ENCODE measurements at places on chromosomes 3 and 15.
A peak's percentile ranks its signal among the peaks of the same experiment; 100 is the strongest.

- peak within 1 kb of the TSS; percentile 97 for H3K27ac ChIP-seq
- H3K4me1 ChIP-seq, result peaks cover 25% of the 10 kb centered on the region
- peaks cover 9% of the 10 kb centered on the region for H3K36me3 ChIP-seq
- H3K27me3 ChIP-seq, result no peaks in the 10 kb centered on the region
- H3K4me3 ChIP-seq, result peak within 1 kb of the TSS; percentile 96
- peak; percentile 90 for DNase-seq
Observed at GRCh38 chr3:113695786-113696645, at the start of gene USF3. USF3 (minus strand) TSS chr3:113696642; CDS start chr3:113674878, 21,764 bp downstream.

GRCh38 chr3:28826840-28827239, 454.0 kb upstream of the RBMS3 start:
- no peak overlapping the region for H3K4me3 ChIP-seq
- no peaks in the 10 kb centered on the region for H3K4me1 ChIP-seq
- no peak overlapping the region for H3K27ac ChIP-seq
- H3K27me3 ChIP-seq, result no peaks in the 10 kb centered on the region
- no peaks in the 10 kb centered on the region for H3K36me3 ChIP-seq

DNA sequence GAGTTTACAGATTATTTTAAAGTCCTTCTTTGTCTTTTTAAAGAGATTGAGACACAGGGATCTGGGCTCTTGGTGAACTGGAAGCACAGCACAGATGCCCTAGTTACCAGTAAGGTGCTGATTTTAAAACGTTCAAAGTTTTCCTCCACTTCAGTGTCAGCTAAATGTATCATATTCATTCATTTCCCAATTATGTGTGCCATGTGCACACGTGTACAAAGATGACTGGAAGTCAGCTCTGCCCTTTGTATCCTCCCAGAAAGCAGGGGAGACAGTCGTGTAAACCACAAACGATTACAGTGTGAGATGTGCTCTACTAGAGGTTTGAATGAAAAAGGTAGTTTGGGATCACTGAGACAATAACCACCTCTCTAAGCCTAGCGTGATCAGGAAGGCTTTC, 730 bp downstream of the ZKSCAN7 start:
- H3K27me3 ChIP-seq, result no peaks in the 10 kb centered on the region
- peaks cover 20% of the 10 kb centered on the region for H3K4me1 ChIP-seq
- peak overlapping the region; percentile 24 for H3K27ac ChIP-seq
- peaks cover 23% of the 10 kb centered on the region for H3K36me3 ChIP-seq

DNA sequence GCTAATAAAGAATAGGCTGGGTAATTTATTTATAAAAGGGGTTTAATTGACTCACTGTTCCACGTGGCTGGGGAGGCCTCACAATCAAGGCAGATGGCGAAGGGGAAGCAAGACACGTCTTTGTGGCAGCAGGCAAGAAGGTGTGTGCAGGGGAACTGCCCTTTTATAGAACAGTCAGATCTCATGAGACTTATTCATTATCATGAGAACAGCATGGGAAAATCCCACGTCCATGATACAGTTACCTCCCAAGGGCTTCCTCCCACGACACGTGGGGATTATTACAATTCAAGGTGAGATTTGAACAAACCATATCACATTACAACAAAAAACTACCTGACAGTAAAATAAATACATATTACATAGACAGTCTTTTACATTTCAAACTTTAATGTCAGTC, 414.9 kb downstream of the NAALADL2 start:
- H3K27me3 ChIP-seq, result no peaks in the 10 kb centered on the region
- no peaks in the 10 kb centered on the region for H3K36me3 ChIP-seq
- H3K27ac ChIP-seq, result no peak overlapping the region
- DNase-seq, result no peak

- H3K36me3 ChIP-seq, result no peaks in the 10 kb centered on the region
- no peak overlapping the region for H3K27ac ChIP-seq
- H3K4me3 ChIP-seq, result no peak overlapping the region
- H3K27me3 ChIP-seq, result no peaks in the 10 kb centered on the region
Observed at GRCh38 chr3:60585918-60586317, 665.3 kb downstream of the FHIT start.

DNA sequence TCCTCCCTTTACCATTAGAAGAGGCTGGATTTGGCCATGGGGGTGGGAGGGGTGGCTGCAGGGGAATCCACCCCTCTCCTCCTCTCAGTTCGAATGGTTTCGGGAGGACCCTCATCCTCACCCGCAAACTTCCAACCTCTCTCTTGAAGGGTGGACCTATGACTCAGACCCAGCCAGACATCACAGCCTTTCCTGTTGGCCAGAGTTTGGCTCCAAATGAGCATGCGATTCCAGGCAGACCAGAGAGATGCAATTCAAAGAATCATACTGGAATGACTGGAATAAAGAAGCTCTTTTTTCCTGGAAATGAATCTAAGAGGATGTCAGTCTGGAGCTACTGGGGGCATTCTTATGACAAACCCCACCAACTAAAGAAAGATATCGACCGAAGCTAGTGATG, 516.7 kb upstream of the MDFIC2 start:
- no peak overlapping the region for H3K4me3 ChIP-seq
- H3K27me3 ChIP-seq, result peaks cover 5% of the 10 kb centered on the region
- H3K27ac ChIP-seq, result no peak overlapping the region
- DNase-seq, result no peak
- no peaks in the 10 kb centered on the region for H3K36me3 ChIP-seq

GRCh38 chr3:5232570-5232969, 45.1 kb downstream of the EDEM1 start:
- H3K4me1 ChIP-seq, result no peaks in the 10 kb centered on the region
- H3K36me3 ChIP-seq, result no peaks in the 10 kb centered on the region
- DNase-seq, result no peak

DNA sequence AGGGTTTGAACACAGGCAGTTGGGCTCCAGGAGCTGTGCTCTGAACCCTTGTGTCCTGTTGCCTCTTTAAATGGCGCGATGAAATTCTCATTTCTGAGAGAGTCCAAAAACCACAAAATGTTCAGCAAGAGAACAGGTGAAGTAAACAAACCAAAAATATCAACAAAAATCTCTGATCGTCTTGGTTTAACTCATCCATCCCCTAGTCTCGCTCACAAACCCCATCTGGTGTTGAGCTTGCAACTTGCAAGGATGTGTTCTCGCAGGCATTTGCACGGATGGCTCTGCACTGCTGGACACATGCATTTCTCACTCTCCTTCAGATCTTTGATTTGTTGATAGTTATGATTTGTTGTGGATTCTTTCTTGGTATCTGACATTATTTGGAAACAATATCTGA, 31.1 kb downstream of the FAH start:
- no peak overlapping the region for H3K4me3 ChIP-seq
- H3K36me3 ChIP-seq, result peaks cover 26% of the 10 kb centered on the region
- H3K27ac ChIP-seq, result no peak overlapping the region

GRCh38 chr3:151537726-151538125, 76.9 kb upstream of the IGSF10 start:
- H3K27ac ChIP-seq, result no peak overlapping the region
- no peaks in the 10 kb centered on the region for H3K36me3 ChIP-seq
- H3K4me3 ChIP-seq, result no peak overlapping the region
- no peak for DNase-seq

DNA sequence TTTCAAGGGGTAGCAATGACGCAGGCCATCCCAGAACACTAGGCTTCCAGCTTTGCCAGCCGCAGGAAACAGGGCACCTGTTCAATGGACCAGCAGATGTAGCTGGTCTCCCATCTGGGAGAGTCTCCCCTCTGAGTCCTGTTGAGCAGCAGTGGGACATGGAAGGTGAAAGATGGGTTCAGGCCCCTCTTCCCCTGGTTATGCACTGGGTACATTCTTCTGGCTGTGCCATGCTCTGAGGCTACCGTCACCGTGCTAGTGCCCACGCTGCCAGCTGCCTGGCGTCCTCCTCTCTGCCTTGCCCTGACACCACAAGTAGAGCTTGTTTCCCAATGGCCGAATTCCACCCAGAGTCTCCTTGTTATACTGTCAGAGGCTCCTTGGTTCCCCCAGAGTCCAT, 63.1 kb downstream of the TLE3 start:
- no peaks in the 10 kb centered on the region for H3K36me3 ChIP-seq
- no peak overlapping the region for H3K4me3 ChIP-seq
- H3K27ac ChIP-seq, result no peak overlapping the region

- no peak overlapping the region for H3K27ac ChIP-seq
- no peaks in the 10 kb centered on the region for H3K27me3 ChIP-seq
- no peak for DNase-seq
Observed at GRCh38 chr3:69998759-69999139, 784 bp upstream of the SAMMSON start.

GRCh38 chr3:123568875-123569274, 16.0 kb downstream of the HACD2 start:
- H3K27me3 ChIP-seq, result no peaks in the 10 kb centered on the region
- no peak overlapping the region for H3K4me3 ChIP-seq
- H3K36me3 ChIP-seq, result peaks cover 4% of the 10 kb centered on the region

GRCh38 chr3:88433568-88433967, 283.8 kb downstream of the C3orf38 start:
- no peak overlapping the region for H3K27ac ChIP-seq
- H3K27me3 ChIP-seq, result no peaks in the 10 kb centered on the region
- H3K36me3 ChIP-seq, result no peaks in the 10 kb centered on the region
- no peak for DNase-seq
- H3K4me1 ChIP-seq, result no peaks in the 10 kb centered on the region

DNA sequence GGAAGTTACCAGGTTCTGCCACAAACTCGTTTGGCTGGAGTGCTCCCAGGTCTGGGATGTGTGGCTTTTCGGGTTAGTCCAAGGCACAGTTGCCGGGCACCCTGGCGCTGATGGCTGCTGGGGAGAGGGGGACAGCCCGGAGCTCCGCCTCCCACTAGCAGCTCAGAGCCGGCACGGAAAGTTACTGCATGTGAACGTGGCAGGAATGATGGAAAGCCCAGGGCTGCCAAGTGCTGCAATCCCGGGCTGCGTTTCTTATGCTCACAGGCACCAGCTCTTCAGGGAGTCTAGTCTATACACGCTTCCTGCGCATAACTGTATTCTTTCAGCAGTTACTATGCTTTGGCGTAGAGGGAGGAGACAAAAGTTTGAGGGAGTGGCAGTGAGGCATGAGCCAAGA, 141.8 kb upstream of the ICE2 start:
- H3K4me1 ChIP-seq, result no peaks in the 10 kb centered on the region
- H3K27ac ChIP-seq, result no peak overlapping the region
- no peak for DNase-seq
- H3K27me3 ChIP-seq, result peaks cover 8% of the 10 kb centered on the region
- H3K36me3 ChIP-seq, result no peaks in the 10 kb centered on the region
- H3K4me3 ChIP-seq, result no peak overlapping the region

DNA sequence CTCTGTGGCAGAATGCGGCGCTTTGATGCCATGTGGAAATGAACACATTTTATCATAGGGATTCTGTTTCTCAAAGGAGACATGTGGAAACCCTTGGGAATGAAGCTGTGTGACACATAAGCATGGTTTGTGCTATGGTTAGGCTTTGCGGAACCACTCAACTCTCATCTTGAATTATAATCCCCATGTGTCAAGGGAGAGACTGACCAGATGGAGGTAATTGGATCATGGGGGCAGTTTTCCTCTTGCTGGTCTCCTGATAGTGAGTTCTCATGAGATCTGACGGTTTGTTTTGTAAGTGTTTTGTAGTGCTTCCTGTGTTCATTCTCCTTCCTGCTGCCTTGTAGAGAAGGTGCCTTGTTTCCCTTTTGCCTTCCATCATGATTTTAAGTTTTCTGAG, 1109.2 kb upstream of the ALCAM start:
- H3K27ac ChIP-seq, result no peak overlapping the region
- no peak for DNase-seq
- no peaks in the 10 kb centered on the region for H3K4me1 ChIP-seq
- no peaks in the 10 kb centered on the region for H3K36me3 ChIP-seq

GRCh38 chr3:141289228-141289772, 57.7 kb downstream of the PXYLP1 start:
- DNase-seq, result no peak
- no peak overlapping the region for H3K27ac ChIP-seq
- H3K27me3 ChIP-seq, result no peaks in the 10 kb centered on the region
- H3K36me3 ChIP-seq, result peaks cover 22% of the 10 kb centered on the region
- H3K4me3 ChIP-seq, result no peak overlapping the region

- H3K27me3 ChIP-seq, result no peaks in the 10 kb centered on the region
- peaks cover 2% of the 10 kb centered on the region for H3K36me3 ChIP-seq
- no peak overlapping the region for H3K4me3 ChIP-seq
- peak overlapping the region; percentile 9 for H3K27ac ChIP-seq
- H3K4me1 ChIP-seq, result peaks cover 53% of the 10 kb centered on the region
Observed at GRCh38 chr15:58457466-58457965, 25.7 kb downstream of the LIPC start.

DNA sequence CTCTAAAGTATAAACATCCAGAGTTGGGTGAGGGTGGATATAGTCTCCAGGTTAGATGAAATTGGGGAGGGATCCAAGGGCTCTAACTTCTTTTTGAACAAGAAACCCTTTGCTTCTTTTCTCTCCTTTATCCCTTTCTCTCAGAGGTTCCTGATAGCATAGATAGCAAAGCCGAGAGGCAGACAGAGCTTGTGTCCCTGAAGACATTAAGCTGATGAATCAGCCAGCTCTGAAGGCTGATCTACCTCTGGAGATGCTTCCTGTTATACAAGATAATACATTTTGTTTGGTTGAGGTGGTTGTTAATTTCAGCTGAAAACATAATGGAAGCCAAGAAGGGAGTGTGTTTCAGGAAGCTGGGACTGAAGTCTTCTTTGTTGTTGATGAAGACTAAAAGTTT, 193.2 kb downstream of the PDCD6IP start:
- DNase-seq, result no peak
- H3K4me3 ChIP-seq, result no peak overlapping the region
- H3K36me3 ChIP-seq, result no peaks in the 10 kb centered on the region
- peaks cover 14% of the 10 kb centered on the region for H3K27me3 ChIP-seq
- H3K27ac ChIP-seq, result no peak overlapping the region

DNA sequence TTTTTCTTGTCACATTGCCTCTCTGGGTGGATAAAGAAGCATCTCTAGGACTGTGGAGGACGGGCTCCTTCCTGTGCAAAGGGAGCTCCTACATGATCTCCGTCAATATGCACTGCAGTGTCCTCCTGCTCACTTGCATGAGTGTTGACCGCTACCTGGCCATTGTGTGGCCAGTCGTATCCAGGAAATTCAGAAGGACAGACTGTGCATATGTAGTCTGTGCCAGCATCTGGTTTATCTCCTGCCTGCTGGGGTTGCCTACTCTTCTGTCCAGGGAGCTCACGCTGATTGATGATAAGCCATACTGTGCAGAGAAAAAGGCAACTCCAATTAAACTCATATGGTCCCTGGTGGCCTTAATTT, 478 bp downstream of the GPR15 start:
- peak overlapping the region; percentile 86 for H3K27ac ChIP-seq
- peaks cover 27% of the 10 kb centered on the region for H3K36me3 ChIP-seq
- H3K27me3 ChIP-seq, result no peaks in the 10 kb centered on the region

DNA sequence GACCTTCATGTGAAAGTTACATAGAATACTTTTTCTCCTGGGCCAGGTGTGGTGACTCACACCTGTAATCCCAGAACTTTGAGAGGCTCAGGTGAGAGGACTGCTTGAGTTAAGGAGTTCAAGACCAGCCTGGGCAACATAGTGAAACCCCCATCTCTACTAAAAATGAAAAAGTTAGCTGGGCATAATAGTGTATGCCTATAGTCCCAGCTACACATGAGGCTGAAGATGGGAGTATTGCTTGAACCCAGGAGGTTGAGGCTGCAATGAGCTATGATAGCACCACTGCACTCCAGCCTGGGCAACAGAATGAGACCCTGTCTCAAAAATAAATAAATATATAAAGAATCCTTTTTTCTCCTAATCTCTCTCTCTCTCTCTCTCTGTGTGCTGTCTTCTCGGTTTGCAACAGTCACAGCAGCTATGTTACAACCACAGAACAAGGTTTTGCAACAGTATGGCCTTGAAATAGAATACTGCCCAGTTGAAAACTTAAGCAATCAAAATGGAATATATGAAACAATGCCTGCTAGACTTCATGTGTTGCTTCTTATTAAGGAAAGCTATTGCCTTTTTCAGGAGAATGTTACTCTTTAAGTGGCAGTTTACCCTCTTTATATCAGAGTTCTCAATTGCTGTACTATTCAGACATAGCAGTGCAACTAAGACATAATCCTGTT, 12.3 kb upstream of the DENND4A start:
- no peak for DNase-seq
- H3K36me3 ChIP-seq, result peaks cover 2% of the 10 kb centered on the region
- H3K27ac ChIP-seq, result no peak overlapping the region
- no peak overlapping the region for H3K4me3 ChIP-seq
- H3K4me1 ChIP-seq, result peaks cover 33% of the 10 kb centered on the region
- no peaks in the 10 kb centered on the region for H3K27me3 ChIP-seq

All from activated naive CD4-positive, alpha-beta T cell treated with anti-CD3 and anti-CD28 coated beads, Interleukin-2, amount 10 ng/mL, durations not matched to agents 7 days and 5 days (primary cell).